COR-L47 (cell line): ENCODE measurements at places on chromosomes 1 and 21.

DNA sequence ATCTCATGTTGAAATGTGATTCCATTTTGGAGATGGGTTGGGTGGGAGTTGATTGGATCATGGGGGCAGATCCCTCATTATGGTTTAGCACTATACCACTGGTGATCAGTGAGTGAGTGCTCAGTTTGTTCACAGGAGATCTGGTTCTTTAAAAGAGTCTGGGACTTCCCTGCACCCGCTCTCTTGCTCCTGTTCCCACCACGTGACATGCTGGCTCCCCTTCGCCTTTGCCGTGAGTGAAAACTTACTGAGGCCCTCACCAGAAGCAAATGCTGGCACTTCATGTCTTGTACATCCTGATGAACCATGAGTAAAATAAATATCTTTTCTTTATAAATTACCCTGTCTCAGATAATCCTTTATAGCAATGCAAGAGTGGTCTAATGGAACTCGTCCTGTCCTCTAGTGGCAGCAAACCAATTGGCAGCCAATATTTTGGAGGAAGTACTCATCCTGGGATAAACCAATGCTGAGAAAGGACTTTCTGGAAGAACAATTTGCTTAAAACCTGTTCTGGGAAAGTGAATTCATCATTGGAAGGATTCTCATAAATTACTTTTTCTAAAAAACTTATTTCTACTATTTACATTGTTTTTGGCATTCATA, 27.8 kb upstream of the CYP4A11 start:
- DNase-seq: no peak

GRCh38 chr1:163528710-163529348, 207.1 kb downstream of the NUF2 start:
- peak; percentile 4 for DNase-seq

DNA sequence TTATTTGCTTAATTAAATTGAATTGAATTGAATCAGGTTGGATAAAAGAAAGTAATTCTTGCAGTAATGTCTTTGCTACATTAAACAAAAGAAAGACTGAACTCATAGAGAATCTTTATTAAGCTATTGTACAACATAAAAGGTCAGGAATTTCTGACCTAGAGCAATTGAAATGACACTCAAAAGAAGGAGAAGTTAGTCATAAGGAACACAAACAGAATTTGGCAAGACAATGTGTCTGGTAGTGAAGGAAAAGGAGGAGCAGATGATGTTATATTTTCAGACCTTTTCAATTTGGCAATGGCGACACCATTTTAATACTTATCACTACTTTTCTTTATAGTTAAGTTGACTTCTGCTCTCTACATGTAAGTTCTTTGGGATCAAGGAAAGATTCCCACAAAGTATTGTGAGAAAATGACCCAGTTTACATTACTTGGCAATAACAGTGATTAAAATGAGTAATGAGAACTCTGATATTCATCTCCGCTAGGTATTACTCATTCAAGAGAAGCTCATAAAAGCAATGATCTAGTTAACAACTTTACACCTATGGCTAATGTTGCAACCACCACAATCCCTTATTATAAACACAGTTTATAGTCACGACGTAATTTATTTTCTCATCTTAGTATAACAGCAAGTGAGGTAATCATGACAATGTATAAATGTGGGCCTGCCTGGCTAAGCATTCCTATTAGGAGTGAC, 14.7 kb upstream of the KRTAP21-1 start:
- no peak for DNase-seq

GRCh38 chr1:85502625-85503083, 37.7 kb upstream of the DDAH1 start:
- DNase-seq: peak; percentile 56

DNA sequence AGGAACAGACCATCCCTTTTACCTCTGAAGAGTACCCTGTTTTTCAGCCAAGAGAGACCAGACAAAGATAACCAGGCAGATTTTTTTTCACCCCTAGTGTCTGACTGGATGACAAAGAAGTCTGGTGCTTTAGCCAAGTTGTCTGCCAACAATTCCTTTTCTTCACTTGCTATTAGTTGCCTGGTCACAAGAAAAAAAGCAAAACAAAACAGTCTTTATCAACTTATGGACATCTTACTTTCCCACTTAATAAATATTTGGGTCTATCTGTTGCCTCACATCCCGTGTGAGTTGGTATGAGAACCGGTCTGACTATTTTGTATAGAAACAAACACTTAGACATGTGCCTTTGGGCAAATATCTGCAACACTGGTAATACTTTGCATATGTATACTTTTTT, 662.9 kb downstream of the PLPP3 start:
- no peak for DNase-seq

GRCh38 chr1:183394435-183394834, 23.7 kb downstream of the NMNAT2 start:
- DNase-seq: no peak

- peak; percentile 57 for DNase-seq
Measured at GRCh38 chr1:147515045-147515869, 26.0 kb upstream of the BCL9 start.

DNA sequence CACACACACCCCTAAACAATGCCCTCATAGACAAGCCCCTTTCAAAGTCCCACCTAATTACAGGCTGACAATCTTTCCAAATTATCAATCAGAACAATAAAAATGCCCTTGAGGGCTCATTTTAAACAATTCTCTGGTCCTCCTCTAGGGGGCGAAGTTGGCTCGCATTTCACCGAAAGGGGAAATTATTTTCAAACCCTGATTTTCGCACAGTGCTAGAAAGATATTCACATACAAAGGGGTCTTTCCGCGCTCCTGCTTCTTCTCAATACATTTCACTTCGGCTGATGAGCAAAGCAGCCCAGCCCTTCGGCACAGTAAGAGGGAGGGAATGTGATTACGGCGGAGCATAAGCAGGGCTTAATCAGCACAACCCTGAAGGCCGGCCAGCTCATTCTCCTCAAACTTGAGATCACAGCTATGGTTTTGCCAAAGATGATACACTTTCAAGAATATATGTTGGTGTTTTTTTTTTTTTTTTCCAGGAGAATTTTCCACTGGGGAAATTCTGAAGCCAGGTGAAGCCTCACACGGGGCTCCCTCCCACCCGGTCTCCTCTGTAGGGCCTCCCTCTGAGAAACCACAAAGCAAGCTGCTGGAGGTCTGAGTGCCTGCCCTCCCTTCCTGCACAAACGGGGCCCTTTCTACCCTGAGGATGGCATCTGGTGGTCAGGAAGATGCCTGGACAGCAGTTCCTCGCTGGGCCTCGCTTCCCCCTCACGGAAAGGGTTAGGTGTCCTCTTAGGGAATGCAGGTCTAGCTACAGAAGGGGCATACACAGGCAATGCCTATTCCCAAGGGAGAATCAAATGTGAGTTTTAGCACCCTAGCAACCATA, 66.9 kb downstream of the GNG12 start:
- DNase-seq: peak; percentile 50

- DNase-seq: no peak
Measured at GRCh38 chr1:103283841-103284669, 175.7 kb upstream of the COL11A1 start.

DNA sequence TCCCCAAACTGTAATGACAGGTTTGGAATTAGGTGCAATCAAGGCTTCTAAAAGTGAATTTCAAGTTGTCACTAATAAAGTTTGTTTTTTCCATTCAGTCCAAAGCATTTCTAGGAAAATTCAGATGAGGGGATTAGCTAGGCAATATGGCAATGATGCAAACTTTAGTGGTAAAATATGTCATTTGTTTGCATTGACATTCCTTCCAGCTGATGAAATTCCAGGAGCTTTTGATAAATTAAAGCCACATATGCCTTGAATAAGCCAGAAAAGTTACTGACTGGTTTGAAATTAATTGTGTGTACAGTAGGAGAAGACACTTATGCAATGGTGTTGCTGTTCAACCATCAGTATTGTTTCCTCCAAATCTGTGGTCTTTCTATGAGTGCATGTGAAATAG, 57.8 kb downstream of the MROH9 start:
- DNase-seq: no peak

DNA sequence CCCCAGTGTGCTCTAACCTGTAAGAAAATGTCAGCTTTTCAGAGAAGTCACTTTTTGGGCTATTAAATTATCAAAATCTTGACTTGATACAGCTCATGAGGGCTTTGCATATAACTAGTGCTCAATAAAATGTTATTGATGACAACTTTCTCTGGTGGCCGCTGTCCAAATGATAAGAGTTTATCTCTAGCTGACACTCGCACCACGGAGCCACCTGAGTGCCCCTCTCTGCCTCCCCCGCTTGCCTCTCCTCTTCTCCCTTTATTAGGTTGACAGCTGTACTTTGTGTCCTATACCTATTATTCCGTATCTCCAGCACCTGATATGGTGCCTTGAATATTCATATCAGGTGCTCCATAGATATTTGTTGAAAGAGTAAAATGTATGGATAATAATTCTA, 82.8 kb downstream of the PHTF1 start:
- no peak for DNase-seq

DNA sequence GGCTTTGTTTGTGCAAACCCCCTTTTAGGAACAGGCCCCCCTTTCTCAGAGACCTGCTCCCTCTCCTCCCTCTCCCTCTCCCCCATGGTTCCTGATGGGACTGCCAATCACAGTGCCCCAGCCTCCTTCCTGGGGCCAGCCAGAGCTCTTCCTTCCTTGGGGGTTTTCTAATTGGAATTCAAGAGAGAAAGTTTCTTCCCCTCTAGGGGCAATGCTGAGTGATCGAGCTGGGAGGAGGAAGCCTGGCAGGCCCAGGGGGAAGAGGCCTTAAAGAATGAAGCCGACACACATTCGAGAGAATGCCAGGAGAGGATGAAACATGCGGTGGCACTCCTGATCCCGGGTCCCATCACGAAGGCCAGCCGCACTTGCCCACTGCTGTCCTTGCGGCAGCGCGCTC, 21.3 kb upstream of the COL16A1 start:
- no peak for DNase-seq

DNA sequence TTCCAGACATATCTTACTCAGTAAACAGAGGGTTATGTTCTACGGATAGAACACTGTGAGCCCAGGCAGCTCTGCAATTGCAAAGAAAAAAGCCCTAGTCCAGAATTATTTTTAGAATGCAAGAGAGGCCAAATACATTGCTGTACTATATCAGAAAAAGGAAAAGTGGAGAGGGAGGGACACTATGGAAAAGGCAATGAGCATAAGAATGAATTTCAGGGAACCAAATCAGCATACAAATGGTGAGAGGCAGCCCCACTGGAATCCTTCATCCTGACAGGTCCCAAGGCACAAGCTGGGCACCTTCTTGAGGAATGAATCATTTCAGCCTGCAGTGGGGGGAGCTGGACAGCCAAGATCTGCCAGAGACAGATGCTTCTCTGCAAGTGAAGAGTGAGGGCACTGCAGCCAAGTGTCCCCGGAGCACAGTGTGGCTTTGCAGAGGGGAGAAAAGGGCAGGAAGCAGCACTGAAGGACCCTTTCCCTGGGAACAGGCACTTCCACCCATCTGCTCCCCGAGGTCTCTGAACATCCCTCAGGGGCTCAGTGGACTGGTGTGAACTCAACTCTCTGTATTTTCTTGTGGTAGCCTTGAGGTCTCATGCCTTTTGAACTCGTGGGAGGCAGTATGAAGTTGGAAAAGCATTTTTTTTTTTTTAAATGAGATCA, 115.6 kb downstream of the XCL2 start:
- DNase-seq: no peak

DNA sequence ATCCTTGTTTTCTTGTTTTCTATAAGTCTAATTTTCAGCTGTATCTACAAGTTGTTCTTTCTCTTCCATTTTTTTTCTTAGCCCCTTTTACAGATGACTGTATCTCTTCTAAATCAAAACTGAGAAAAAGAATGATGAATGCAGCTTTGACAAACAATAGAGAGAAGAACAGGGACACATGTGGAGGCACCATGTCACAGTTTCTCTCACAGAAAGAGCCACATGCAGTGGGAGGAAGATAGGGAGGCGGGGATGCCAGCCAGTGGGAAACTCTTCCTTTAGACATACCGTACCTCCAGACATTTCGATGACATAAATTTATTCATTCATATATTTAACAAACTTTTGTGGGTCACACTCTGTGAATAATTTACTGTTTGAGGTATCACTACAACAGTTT, 45.5 kb downstream of the NME7 start:
- DNase-seq: no peak

GRCh38 chr1:222592171-222592570, 2.4 kb upstream of the TAF1A start:
- DNase-seq: no peak

- peak; percentile 29 for DNase-seq
Measured at GRCh38 chr1:60126723-60127122, 53.2 kb upstream of the C1orf87 start.

GRCh38 chr1:209455661-209456358, 127.7 kb upstream of the CAMK1G start:
- peak; percentile 74 for DNase-seq

GRCh38 chr1:109490934-109491302, 3.0 kb upstream of the CYB561D1 start:
- no peak for DNase-seq

DNA sequence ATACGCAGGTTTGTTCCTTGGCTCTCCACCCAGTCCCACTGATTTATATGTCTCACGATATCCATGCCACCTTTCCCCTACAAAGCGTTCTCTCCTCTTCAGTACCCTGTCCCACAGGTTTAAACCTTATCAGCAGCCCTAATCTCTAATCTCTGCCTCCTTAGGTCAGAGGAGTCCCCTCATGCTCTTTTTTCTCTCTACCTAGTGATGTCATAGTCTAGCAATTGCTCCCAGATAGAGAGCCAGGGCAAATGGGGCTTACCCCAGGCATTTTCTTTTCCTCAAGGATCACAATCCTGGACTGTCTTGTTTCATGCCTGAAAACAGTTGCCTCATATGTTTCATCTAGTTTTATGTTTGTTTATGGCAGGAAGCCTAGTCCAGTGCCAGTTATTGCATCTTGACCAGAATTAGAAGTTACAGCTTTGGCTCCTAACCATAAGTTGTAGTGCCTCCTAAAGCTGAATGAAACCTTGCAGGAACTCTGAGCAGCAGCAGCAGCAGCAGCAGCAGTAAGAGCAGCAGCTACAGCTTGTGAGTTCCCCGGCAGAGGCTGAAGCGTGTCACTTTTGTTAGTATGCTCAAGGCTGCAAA, 26.7 kb upstream of the TP53BP2 start:
- no peak for DNase-seq

DNA sequence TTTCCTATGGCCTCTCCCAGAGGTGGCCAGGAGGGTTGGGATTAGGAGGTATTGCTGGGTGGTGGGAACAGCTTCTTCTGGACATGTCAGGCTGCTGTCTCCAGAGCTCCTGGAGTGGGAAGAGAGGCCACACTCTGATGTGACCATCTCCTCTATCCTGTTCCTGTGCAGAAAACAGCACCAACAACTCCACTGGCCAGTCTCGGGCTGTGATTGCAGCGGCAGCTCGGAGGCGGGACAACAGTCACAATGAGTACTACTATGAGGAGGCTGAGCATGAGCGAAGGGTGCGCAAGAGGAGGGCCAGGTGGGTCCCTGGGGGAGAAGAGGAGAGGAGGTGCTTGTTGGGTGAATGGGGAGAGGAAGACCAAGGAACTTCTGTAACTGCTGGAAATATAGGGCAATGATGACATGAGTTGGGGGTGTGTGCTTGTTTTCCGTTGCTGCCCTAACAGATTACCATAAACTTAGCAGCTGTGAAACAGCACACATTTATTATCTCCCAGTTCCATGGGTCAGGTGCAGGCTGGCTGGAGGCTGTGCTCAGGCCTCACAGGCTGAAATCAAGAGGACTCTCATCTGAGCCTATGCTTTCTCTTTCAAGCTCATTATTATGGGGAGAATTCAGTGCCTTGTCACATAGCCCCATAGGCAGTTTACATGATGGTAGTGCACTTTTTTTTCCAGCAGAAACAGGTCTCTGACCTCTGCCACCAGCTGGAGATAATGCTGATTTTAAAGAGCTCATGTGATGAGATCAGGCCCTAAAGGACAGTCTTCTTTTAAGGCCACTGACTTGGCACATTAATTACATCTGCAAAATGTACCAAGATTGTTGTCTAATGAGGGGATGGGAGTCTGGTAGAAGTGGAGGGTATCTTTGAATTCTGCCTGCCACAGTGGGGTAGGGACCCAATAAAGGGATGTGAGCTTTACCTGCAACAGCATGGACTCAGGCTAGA, 20.8 kb downstream of the VANGL2 start:
- DNase-seq: no peak
